ENCODE measurements at places on chromosomes 11 and 22.

DNA sequence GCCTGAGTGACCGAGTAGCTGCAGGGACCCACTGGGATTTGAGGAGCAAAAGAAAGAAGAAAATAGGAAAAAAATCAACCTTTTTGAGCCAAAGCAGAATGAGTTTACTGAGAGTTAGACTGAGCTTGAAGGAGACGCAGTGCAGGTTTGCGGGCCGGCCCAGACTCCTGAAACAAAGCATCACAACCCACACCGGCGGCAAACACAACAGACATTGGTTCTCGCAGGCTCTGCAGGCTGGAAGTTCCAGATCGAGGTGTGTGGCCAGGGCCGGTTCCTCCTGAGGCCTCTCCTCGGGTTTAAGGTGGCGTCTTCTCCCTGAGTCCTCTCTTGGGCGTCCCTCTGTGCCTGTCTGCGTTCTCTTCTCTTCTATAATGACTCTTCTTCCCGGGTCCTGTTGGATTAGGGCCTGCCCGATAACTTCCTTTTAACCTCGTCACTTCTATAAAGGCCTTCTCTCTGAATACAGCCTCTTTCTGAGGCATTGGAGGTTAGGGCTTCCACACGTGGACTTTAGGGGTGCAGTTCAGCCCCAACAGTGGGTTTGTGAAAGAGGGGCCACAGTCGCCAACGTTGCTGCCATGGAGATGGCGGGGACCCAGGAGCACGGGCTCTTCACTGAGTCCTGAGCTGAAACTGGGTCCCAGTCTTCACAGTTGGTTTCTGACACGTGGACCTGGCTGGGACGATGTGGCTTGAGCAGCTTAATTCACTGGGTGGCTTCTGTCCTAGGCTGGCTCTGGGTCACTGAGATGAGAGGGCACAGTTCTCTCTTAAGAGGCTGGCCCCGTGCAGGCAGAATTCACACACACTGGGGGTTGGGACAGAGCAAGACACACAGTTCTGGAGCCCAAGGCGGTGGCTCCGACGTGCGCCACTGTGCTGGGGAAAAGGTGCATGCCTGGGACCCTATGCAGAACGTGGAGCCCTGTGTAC, 1047.7 kb downstream of the BRD1 start:
- no peak for DNase-seq

- DNase-seq = no peak
Observed at GRCh38 chr22:48894064-48894671, 933.5 kb downstream of the BRD1 start.

DNA sequence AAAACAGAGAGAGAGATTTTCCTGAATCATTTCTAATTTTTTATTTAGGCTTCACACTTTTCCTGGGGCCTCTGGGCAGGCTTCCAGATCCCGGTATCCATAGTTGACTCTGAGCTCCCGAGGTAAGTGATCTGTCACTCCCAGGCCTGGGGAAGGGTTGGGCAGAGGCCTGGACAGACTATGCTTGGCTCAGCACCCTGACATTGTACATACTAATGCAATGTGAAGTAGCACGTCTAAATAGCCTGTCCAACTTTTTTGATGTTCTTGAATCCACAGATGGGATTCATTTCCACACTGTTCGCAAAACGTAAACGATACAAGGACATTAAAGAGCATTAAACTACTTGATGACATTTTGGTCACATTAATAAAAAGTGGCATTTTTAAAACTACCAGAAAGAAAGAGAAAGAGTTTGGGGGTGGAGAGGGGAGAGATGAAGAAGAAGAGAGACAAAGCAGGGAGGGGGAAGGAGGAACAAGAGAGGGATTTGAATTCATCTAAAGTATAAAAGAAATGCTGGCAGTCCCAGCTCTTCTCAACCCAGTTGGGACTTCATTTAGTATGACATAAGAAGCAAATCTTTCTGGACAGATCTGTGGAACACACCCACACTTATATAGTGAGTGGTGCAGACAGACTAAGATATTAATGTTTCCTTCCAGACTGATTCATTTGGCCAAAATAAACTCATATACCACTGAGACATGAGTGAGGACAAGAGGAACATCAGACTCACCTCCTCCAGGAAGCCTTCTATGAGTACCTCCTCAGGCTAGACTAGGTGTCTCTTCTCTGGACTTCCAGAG, 514.2 kb downstream of the SOX6 start:
- DNase-seq = no peak

- DNase-seq = no peak
Observed at GRCh38 chr11:74055938-74056337, 47.1 kb upstream of the UCP3 start.

GRCh38 chr11:37598381-37598780, 1000.3 kb upstream of the RAG2 start:
- no peak for DNase-seq

DNA sequence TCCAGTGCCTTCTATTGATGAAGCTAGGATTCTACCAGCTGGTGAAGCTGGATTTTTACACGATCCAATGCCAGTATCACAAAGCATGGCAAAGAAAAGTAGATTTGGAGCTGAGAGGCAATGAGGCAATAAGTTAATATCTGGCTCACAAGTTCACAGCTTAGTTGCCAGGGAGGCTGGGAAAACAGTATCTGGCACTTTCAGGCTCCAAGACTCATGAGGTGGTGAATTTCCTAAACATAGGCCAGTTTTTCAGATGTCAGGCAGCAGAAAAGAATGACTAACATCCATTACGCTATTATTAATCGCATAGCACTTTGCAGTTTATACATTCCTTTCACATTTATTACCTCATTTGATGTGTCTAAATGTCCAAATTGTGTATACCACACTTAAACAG, 122.7 kb downstream of the GRIA4 start:
- no peak for DNase-seq

DNA sequence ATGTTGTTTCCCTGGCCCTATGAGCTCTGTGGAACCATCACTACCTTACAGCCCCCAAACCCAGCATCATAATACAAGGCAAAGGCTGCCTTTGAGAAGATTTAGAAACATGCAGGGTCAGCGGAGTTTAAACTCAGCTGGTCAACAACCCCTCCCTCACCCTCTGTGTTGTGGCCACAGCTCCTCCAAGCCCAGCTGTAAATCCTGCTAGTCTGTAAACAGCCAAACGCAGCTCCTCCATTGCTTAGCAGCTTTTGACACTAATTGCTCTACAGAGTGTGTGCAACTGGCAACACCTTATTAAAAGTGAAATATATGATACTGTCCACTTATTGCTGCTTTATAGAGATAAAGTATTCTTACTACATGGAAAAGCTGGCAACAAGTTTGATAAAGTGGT, 29.1 kb downstream of the OPCML start:
- DNase-seq = no peak

DNA sequence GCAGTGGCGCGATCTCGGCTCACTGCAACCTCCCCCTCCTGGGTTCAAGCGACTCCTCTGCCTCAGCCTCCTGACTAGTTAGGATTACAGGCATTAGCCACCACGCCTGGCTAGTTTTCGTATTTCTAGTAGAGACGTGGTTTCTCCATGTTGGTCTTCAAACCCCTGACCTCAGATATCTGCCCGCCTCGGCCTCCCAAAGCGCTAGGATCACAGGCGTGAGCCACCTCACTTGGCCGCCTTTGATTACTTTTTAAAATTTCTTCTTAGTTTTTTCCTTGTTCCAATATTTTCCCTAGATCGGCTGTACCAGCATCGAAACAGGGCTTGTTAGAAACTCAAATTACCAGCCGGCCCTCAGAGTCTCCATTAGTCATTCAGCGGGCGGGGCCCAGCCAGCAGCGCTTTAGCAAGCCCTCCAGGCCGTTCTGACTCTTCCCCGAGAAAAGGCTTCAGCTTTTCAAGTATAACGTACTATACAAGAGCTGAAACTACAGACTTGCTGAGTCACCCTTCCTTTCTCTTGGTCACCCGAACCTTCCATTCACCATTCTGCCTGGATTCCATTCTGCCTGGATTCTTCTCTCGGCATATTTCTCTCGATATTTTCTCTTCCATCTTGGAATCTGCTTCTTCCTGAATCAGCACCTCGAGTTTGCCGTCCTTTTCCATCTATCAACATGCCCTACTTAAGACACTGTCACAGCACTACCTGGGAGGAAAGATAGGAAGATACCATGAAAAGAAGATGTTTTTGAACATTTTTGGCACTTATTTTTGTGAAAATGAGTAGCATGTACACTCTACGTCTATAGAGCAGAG, 6.7 kb upstream of the CAPRIN1 start:
- DNase-seq = no peak

GRCh38 chr22:38861170-38861876, 10.7 kb downstream of the CBX6 start:
- DNase-seq = no peak

DNA sequence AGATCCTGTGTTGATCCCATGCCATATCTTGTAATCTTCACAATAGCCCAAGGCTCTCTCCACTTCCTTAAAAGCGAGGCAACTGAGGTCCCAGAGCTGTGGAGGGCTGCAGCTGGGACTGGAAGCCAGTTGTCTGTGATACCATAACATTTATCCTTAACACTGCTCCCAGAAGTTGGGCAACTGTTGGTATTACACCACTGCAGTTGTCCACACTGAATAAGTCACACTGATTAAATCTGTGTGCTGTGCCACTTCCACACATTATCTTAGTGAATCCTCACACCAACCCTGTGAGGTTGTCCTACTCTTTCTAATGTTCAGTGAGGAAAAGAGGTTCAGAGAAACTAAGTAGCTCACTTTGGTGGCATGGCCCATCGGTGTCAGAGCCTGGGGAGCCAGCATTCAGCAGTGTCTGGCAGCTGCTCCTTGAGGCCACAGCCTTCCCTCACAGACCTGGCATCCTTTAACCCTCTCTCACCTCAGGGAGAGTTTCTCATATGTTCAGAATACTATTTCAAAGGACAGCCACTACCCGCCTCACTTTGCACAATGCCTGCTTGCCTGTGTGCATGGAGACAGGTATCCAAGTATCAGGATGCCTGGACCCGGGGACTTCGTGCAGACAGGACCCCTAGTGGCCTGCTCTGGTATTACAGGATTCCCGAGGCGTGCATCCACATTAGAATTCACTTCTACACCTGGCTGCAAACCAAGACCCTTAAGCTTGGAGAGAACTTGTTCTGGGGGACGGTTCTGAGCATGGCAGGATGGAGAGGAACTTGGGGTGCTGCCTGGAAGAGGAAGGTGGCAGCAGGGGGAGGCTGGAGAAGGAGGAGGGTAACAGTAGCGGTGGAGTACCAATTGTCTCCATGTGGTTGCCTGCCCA, 221.9 kb upstream of the TBCEL start:
- DNase-seq = peak; percentile 54

DNA sequence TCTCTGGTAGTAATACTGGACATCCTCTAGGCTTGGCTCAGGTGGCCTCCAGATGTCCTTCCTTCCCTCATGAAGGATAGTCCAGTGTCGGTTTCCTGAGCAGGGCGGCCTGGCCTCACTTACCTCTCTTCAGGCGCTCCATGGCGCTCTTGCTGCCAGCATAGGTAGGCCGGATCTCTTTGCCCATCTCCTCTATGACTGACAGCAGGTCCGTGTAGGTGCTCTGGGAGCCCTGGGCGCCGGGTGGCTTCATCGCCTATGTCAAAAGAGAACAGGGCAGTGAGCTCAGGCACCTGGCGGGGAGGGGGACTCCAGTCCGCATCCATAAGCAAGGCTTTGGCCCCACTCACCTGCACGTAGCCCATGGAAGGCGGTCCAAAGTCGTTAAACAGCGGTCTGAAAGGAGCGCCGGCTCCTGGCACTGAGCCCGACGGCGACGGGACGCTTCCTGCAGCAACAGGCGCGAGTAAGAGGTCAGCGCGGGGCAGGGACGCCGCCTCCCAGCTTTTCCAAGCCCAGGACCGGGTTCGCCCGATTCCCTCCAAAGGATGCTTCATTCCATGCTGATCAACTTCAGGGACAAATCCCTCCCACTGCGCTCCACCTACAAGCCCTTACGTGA, 609 bp downstream of the CDK2AP2 start:
- no peak for DNase-seq

GRCh38 chr11:71283971-71284441, 31.6 kb upstream of the SHANK2 start:
- no peak for DNase-seq

DNA sequence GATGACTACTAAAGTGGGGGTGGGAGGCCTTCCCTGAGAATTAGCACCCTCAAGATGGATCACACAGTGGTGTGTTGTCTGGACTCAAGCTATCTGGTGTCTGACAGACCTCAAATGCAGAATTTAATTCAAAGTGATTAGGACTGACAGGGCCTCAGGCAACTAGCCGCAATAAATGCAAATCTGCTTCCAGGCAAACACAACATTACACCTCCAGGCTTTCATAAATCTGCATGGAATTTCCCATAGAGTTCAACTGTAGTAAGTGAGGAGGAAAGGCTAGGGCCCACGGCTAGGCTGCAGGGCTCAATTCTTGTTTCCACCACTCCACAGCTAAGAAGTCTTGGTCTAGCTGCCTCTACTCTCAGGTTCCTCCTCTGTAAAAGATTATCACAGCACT, 331.4 kb downstream of the LARGE1 start:
- DNase-seq = no peak

Measured in renal pelvis (tissue), 12 donors.